Fibroblast of skin of left biceps (primary cell): ENCODE measurements at places on chromosomes 7 and 10.

- no peak for DNase-seq
These were observed 149.3 kb upstream of the DPP6 start for GRCh38 chr7:153902862-153903261.

DNA sequence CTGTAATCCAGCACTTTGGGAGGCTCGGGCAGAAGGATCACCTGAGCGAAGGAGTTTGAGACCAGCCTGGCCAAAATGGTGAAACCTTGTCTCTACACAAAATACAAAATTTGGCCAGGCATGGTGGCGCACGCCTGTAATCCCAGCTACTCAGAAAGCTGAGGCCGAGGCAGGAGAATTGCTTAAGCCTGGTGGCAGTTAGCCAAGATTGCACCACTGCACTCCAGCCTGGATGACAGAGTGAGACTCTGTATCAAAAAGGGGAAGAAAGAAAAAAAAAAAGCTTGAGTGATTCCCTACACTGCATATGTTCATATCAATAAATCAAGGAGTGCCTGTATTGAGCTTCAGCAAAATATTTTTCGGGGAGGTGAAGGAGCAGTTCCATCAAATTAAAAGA is 45.8 kb upstream of the SRRM3 start:
- DNase-seq, result no peak

DNA sequence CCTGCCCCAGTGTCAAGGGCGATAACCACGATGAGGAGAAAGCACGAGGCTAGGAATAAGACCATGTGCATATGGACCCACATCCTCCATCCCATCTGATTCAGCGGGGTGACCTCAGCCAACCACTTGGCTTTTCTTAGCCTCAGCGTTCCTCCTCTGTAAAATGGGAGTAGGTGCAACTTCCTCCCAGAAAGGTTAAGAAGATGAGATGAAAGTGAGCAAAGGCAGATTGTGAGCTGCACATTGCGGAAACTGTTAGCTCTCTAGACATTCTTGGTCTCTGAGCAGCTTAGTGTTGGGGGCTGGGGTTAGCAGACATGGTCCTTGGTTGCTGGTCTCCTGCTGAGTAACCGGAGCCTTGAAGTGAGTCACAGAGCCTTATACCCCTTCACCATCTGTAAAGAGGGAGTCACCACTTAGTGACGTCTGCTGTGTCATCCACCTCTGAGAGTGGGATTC is 497.3 kb upstream of the GALNT17 start:
- DNase-seq, result peak; percentile 88

DNA sequence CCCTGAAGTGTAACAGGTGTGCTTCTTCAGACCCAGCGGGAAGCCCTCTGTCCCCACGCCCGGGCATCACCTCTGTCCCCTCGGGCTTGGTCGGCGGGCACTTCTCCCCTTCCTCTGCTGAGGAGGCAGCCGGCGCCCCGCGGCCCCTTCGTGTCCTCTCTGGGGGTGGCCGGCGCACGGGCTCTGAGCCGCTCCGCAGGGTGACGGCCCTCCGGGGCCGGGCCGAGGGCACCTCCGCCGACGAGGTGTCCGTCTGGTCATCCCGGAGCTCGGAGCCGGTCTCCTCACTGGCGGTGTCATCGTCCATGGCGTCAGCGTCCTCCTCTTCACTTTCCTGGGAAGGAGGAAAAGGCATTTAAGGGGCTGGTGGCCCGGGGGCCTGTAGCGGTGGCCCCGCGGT is 239.0 kb downstream of the SFMBT2 start:
- no peak for DNase-seq

DNA sequence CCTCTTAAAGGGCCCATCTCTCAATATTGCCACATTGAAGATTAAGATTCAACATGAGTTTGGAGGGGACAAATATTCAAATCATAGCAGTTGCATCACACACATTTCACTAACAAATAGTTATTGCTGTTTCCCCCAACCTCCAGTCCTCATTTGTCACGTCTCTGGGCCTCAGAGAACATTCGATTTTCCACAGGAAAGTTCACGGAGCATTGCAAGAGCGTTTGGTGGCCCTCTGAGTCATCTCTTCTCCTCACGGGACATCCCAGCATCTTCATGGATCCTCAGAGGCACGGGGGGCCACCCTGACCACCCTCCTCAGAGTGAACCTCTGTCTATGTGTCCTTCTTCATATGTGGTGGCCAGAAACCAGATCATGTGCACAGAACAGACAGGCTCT is 50.3 kb upstream of the CHST15 start:
- DNase-seq, result no peak

DNA sequence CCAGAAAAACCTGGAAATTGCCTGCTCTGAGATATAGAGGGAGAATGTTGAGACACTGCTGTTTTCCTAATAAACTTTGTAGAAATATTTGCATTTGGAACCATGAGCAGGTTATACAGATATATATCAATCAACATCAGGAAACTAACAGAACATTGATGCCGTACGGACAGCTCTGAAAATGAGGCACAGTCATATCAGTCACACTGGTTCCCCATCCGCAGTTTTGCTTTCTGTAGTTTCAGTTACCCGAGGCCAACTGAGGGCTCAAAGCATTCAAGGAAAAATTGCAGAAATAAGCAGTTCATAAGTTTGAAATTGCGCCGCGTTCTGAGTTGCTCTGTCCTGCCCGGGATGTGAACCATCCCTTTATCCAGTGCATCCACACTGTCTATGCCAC is 137.9 kb downstream of the KLF6 start:
- DNase-seq, result no peak

DNA sequence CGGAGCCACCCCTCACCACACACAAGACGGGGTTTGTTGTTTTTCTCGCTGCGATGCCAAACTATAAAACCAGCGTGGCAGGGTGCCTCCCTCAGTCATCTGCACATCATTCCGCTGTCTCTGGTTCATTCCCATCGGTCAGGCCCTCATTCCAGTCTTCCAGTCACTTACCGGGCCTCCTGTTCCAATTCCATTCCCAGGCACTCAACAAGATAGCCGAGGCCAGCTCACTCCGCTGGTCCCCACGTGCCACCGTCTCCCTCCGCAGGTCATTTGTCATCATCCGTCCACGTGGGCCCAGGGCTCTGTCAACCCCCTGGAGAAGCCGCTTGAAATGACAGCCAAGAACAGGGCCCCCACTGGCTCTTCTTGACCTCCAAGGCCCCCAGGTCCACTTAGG is 6.1 kb upstream of the TMEM184A start:
- no peak for DNase-seq

GRCh38 chr7:34322841-34323240 is 335.2 kb upstream of the NPSR1 start:
- DNase-seq, result no peak

GRCh38 chr7:44634187-44634838 is 27.9 kb downstream of the OGDH start:
- DNase-seq, result no peak

GRCh38 chr10:114311496-114312209 is 72.6 kb downstream of the VWA2 start:
- no peak for DNase-seq

DNA sequence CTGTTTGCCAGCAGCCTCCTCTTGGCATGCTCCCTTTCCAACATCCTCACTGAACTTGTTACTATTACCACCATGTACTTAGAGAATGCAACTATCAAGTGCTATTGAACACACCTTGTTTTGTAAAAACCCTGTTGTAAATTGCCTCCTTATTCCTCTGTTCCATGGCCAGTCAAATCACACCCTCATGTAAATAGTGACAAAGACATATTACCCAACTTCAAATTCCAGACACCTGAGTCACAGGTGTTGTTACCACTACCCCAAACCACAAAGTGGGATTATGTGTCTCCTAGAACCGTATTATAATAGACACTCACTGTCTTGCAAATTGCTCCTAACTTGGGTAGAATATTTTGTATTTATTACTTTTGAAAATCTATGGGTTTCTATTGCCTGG is 263.2 kb upstream of the C7orf33 start:
- no peak for DNase-seq

DNA sequence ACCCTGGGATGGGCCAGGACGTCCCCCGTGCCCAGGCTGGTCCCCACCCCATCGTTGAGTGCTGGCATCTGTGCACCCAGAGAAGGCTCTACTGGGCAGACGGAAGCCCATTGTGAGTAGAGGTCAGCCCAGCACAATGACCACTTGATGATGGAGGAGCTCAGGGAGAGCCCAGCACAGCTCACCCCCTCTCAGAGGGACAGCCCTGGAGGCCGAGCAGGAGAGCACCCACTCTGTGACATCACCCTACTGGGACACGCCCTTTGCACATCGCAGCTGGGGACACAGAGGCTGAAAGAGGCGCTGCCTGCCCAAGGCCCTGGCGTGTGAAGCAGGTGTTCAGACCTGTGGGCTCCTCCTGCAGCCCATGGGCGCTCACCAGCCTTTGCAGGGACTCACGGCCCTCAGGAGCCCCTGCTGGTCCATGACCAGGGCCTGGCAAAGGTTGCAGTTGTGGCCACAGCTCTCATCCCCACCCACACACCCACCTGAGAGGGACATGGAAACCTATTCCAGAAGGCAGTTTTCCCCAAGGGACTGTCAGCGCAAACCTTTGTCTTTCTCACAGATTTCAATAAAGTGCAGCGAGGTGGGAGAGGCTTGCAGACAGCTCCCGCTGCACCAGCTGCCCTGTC is 67.2 kb upstream of the PPP2R2D start:
- no peak for DNase-seq

DNA sequence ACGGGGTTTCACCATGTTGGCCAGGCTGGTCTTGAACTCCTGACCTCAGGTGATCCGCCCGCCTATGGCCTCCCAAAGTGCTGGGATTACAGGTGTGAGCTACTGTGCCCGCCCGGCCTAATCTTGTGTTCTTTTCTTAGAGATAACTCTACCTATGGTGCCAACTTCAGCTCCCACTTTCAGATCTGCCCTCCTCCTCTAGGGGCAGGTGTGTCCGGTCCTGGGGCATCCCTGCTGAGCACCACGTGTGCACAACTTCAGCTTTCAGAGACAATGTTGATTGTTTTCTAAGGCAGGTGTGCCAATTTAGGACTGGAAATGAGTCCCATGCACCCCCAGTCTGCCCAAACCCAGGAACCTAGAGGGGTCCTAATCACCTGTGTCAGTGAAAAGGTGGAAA is 18.5 kb upstream of the FXYD4 start:
- DNase-seq, result no peak

GRCh38 chr7:27890205-27890849 is 150.4 kb downstream of the TAX1BP1 start:
- DNase-seq, result no peak

DNA sequence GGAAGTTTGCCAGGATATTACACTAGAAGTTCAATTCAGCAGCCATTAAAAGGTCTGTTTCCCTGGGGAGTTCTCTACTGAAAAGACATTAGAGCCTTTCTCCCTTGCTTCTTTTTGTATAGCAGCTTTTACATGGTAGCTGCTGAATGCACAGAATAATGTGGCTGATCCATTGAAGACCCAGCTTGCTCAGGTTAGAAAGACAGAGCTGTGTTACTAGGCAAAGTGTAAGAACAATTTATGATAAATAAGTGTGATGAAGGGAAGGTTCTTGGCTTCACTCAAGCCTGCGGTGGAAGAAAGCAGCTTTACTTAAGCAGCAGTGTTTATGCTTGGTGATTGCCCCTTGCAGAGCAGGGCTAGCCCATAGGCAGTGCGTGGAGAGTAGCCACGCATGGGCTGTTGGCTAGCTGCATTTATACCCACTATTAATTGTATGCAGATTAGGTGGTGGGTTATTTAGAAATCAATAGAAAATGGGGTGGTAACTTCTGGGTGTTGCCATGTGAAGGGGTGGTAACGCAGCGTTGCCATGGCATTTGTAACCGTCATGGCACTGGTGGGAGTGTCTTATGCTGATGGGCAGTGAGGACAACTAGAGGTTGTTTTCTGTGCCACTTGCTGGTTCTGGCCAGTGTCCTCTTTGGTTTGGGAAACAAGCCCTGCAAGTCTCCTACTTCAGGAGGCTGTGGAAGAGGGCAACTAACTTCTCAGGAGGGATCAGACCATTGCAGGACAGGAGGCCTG is 942.9 kb downstream of the NRG3 start:
- no peak for DNase-seq

- DNase-seq, result no peak
These were observed 178.2 kb upstream of the NRG3 start for GRCh38 chr10:81696609-81697388.

DNA sequence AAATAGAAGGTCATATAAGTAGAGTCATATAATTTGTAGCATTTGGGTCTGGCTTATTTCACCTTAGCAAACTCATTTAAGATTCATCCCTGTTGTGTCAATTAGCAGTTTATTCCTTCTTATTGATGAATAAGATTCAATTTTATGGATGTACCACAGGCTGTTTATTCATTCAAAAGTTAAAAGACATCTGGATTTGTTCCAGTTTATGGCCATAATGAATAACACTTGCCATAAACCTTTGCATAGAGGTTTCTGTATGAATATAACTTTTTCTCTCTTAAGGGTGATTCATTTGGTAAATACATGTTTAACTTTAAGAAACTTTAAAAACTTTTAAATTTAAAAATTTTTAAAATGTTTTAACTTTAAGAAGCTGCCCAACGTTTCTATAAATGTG is 66.4 kb downstream of the CPED1 start:
- DNase-seq, result no peak

DNA sequence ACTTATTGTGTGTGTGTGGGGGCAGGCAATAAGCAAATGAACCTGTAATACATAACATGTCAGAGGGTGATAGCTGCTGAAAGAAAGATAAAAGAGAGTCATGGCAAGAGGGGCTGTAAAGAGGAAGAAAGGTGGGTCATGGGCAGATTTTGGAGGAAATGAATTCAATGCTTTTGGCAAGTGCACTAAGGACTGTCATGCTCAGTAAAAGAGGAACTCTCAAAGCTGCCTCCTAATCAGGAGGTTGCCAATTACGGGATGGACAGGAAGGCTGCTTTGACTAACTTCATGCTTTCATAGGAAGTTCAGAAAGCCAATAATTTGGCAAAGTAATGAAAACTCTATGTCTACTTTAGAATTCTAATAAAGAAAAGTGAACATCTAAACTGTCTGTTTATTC is 401.2 kb downstream of the SH2D4B start:
- no peak for DNase-seq

GRCh38 chr7:117870448-117871130 is 2.7 kb downstream of the CTTNBP2 start:
- DNase-seq, result no peak

GRCh38 chr10:74034301-74034700 is 36.4 kb downstream of the VCL start:
- DNase-seq, result no peak

GRCh38 chr10:79068562-79069324 is at the start of gene ZMIZ1:
TSS of gene ZMIZ1 (plus strand) at chr10:79068966. CDS start at chr10:79201633, 132,667 bp downstream.
- peak; percentile 87 for DNase-seq

GRCh38 chr10:98326621-98327027 is 58.6 kb upstream of the LOXL4 start:
- no peak for DNase-seq

DNA sequence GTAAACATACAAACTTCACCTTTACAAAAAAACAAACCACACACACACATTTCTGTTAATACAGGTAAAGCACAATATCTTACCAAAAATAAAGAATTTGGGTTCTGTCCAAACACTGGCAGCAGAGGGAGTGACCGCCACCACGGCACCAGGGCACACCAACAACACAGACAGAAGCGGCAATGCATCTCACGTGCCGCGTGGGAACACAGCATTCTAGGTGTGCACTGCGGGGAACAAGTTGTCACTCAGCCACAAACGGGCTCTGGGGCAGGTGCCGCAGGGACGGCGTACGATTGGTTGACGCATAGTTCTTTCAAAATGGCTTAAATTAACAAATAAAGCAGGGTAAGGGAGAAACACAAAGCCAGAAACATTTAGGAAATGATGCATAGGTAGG is 22.3 kb downstream of the PDGFA start:
- no peak for DNase-seq

- no peak for DNase-seq
These were observed 159.8 kb downstream of the MAGI2 start for GRCh38 chr7:79293655-79294142.

- no peak for DNase-seq
These were observed 27.5 kb downstream of the VWA2 start for GRCh38 chr10:114266521-114266920.
